NCI-H2029 treated with DMSO at 0.1 percent for 48 hours (cell line): ENCODE measurements at places on chromosomes 5 and 9.

DNA sequence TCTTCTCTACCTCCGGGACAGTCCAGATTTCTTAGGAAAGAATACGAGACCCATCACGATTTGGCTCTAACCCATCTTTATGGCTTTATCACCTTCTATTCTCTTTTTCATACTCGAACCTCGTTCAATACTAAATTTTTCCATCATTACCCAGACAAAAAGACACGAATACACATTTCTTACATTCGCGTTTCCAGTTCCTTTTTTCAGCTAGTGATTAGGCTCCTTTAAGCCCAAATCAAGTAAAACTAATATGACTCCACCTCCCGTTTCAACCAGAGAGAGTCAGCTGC lies 506 bp downstream of the ZBTB6 start:
- no peak for DNase-seq

DNA sequence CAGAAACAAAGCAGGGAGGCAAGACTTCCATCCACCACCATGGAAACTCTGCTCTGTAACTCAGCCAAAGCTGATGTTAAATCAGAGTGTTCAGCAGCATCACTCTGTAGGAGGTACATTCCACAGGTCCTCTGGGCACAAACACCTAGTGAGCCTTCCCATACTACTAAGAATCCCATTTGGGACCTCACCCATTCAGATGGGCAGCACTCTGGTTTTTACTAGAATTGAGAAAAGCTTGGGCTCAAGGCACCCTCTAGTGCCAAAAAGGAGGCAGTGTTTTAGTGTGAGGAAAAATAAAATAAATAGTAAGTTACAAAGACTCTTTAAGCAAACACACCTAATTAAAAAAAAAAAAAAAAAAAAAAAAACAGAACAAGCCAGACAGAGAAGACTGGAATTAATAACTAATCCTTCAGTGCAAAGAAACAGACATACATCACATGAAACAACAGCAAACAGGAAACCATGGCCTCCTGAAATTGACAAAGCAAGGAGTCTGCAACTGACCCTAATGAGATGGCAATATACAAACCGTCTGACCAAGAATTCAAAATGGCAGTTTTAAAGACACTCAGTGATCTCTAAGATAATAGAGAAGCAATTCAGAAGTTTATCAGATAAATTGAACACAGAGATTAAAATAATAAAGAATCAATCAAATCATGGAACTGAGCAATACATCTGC lies 159.5 kb downstream of the GNA14 start:
- no peak for DNase-seq

DNA sequence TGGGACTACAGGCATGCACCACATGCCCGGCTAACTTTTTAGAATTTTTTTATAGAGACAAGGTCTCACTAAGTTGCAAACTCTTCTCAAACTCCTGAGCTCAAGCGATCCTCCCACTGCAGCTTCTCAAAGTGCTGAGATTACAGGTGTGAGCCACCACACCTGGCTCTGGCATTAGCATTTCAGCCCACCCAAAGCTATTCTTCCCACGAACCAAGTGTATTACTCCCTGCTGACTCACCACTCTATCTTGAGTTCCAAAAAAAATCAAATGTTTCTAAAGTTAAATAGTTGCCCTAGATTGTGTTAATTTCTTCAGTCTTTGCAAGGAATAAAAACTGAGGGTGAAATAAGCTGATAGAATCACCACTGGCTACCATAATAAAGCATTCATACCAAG lies 205.5 kb downstream of the ARRDC3 start:
- DNase-seq = no peak

DNA sequence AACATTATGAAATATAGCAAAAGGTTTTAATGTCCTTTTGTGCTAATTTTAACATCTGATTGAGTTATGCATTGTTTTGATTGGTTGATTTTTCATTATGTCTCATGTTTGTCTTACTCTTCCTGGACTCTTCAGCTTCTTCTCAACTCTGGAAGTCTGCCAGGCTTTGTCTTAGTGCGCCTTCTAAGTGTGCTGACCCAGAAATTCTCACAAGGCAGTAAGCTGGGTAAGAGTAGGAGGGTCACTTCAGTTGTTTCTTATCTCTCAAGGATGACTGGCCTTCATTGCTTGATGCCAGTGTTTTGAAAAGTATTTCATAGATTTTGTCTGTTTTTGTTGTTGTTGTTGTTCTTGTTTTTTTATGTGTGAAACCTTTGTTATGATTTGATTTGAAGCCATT lies 59.2 kb downstream of the RIC1 start:
- peak; percentile 2 for DNase-seq

DNA sequence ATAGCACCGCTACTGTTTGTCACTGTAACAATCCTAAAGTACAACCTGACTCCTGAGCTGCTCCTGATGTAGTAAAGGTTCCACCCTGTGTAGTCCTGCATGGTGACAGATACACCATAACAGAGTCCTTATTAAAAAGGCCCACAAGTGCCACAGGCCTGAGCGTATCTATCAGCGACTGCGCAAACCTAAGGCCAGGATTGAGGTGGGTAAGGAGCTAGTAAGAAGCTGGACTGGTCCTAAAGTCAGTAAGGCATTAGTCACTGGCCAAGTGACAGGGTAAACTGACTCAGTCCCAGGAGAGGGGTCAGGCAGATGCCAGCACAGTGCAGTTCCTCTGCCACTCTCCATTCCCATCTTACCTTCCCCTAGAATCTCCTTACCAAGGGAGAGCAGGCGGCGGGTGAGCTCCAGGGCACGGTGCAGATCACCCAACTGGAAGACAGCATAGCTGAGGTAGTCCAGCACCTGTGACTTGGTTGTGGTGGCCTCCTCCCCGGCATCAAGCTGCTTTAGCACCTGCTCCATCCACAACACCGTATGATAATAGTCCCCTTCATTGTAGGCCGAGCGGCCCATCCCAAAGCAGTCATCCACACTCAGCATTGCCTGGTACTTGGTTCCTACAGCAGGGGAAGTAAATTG lies 17.6 kb downstream of the P4HA2 start:
- DNase-seq = no peak

DNA sequence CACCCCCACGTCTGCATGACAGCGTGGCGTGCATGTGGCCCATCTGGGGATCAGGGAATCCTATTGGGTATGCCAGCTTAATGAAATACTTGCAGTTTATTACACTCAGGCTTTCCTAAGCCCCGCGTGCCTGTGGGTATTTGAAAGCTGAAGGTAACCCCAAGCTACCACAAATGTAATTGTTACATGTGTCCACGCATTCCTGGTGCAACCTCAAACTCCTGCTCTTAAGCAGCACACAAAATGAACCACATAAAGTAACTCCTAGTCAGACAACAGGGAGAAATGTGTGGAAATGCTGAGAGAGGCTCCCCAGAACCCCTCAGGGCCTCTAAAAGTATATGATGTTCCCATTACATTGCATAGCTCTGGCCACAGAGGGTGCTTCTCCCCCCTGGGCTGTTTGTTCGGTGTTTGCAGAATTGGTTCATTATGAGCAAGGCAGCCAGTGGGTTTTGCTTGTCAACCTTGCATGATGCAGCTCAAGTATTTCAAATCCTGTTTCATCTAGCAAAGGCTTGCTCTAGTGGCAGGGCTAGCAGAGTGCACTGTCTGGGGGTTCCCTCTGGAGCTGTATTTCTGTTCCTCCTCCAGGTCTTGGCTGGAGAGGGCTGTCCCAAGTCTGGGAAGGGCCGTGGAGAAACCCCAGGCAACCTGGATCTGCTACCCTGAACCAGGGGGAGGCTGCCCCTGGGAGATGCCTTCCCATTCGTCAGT lies 1.8 kb upstream of the DCANP1 start:
- DNase-seq = no peak

DNA sequence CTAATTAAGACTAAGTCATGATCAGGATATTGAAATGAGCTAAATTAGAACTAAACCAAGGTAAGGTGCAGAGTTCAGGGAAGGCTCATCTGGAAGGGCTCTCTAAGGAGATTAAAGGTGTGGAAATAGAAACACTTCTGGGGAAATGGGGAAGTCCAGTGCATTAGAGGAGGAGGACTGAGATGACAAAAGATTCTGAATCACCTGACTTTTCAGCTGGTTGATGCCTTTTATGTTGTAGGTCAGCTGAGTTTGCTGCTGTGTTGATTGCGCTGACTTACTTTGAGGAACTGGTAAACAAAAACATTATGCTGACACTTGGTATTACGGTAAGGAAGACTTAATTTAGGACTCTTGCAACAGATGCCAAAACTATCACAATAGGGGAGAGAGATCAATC lies 23.8 kb downstream of the IFNA5 start:
- DNase-seq = no peak

GRCh38 chr5:150487199-150488061 lies 20.5 kb upstream of the NDST1 start:
- no peak for DNase-seq

GRCh38 chr5:5416733-5417132 lies 5.7 kb upstream of the ICE1 start:
- no peak for DNase-seq

GRCh38 chr5:96173366-96173765 lies 211.7 kb upstream of the ELL2 start:
- DNase-seq = no peak

- DNase-seq = no peak
Measured at GRCh38 chr5:171316258-171317121, 7.4 kb downstream of the TLX3 start.

DNA sequence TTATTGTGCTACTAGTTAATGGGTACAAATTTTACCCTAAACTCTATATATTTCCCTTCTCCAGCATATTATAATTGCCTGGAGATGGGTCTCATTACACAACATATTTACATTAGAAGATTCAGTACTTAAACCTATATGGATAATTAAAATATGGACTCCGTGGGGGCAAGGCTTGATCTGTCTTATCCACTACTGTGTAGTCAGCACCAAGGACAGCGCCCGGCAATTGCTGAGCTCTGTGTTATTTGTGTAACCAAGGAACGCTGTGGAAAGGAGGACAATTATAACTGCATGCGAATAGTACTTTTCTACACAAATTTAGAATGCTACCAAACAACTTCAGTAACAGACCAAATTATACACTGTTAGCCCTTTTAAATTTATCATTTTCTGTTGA lies 77.7 kb downstream of the DNAH5 start:
- no peak for DNase-seq

DNA sequence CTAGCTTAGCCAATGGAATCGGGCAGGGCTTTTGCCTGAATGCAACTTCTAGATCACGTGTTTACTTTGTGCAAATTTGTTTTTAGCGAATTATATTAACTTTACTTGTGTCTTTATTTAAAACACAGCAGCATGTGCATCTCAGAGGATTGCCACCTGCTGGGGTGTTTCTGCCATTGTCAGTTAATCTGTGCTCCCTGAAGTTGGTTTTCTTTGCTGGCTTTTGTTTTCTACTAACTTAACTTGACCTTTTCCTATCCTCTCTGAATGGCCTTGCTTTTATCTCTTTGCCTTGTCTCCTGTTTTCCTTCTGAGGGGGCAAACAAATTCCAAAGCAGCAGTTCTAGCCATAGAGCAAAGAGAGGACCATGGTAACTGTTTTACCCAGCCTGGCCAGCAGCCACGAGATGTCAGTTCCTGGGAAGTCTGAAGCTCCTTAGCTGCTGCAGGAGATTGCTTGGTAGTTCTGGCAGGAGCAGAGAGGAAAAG lies 67.6 kb downstream of the ARHGEF28 start:
- no peak for DNase-seq

- DNase-seq = no peak
Measured at GRCh38 chr9:20189871-20190270, 401.0 kb upstream of the SLC24A2 start.

DNA sequence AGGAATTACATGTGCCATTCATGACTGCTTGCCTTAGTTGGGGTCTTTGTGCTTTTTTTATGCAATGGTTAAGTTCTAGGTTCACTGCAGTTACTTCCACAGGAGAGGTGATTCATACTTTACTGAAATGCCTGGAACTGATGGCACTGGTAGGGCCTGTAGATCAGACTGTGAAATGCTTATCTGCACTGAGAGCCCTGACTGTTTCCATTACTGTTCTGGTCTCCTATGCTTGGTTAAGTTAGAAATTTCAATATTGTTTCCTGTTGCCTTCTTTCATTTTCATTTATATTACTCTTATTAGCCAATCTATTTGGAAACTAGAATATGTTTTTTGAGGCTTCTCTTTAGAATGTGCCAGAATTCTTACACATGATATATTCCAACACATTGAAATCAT lies 484.1 kb upstream of the SEMA6A start:
- no peak for DNase-seq

- no peak for DNase-seq
Measured at GRCh38 chr5:56105511-56106291, 110.9 kb upstream of the IL6ST start.

DNA sequence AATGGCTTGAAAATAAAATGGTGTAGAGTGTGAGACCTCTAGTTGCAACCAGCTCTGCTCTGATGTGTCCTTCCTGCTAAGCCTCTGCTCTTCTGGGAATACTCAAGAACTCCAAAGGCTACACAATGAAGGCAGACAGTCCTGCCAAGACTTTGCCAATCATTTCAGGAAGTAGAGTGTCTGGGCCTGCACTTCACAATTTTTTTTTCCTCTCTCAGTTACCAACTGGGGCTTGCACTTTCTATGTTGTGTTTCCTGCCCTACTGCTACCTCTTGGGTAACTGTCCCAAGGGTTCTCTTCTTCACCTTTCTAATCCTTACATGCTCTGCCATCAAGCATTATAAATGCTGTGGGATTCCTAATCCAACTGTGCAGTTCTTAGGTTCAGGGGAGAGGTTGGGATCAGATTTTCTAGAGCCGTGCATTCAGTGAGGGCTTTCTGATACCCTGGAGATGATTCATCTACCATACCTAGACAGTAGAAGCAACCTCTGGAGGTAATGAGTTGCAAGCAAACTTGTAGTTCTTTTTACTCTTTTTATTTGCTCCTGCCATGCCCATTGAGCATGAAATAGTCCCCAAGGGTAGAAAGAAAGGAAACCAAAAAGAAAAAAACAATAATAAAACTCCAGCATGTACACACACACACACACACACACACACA lies 365.9 kb downstream of the MLLT3 start:
- no peak for DNase-seq

GRCh38 chr9:37617832-37618231 lies 25.4 kb upstream of the TOMM5 start:
- DNase-seq = no peak

DNA sequence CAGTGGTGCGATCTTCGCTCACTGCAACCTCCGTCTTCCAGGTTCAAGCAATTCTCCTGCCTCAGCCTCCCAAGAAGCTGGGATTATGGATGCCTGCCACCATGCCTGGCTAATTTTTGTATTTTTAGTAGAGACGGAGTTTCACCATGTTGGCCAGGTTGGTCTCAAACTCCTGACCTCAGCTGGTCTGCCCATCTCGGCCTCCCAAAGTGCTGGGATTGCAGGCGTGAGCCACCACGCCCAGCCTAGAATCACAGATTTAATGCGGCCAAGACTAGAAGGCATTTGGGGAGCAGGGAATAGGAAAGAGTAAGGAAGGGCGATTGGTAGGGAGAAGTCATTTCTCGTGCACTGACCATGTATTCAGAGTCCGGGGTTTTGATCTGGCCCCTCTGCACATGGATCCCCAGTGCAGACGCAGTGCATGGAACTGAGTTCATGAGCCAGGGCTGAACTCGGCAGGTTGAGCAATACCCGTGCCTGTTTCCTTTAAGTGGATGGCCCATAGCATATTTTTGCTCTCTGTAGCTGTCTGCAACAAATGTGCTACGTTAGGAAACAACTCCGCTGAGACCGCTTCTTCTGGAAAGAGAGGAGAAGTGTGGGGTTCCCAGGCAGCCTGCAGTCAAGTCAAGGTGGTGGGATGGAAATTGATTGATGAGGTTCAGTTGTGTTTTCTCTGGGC lies 3.4 kb upstream of the HMCN2 start:
- no peak for DNase-seq
